Esophagus squamous epithelium (tissue), 5 donors: ENCODE measurements at places on chromosomes 1 and 21.

DNA sequence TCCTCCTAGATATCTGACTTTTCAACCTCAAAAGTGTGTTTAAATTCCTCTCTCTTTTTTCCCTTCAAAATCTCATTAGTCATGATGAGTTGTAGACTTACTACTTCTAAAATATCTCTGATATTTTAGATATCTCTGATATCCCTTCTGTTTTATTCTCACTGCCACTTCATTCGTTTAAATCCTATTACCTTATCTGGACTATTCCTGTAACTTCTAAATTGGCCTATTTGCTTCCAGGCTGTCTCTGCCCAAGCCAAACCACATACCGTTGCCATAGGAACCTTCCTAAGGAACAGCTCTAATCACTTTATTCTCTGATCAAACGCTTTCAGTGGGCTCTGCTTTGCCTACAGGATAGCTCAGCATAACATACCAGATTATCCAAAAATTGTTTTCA is 333.1 kb upstream of the CHRM3 start:
- H3K4me3 ChIP-seq = no peak overlapping the region
- DNase-seq = no peak
- H3K4me1 ChIP-seq = no peaks in the 10 kb centered on the region
- H3K27me3 ChIP-seq = no peaks in the 10 kb centered on the region

DNA sequence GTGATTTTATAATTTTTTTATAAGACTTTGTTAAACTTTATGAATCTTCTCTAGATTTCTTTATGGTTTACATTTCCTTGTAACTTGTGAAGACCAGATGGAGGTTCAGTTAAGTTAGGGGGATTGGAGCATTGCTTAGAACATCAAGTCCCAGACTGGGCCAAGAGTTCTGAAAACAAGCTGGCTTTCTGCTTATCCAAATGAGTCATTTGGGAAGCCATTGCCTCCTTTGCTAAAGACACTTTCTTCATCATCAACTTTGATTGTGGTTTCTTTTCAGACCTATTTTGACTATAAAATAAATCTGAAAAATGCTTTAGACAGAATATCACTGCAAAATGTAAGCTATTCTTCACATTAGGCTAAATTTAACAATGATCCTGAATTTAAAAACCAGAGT is 446.8 kb downstream of the USP25 start:
- H3K27me3 ChIP-seq = no peaks in the 10 kb centered on the region
- H3K36me3 ChIP-seq = no peaks in the 10 kb centered on the region
- H3K4me3 ChIP-seq = no peak overlapping the region
- H3K4me1 ChIP-seq = no peaks in the 10 kb centered on the region
- no peak overlapping the region for H3K27ac ChIP-seq
- no peak for DNase-seq

- peaks cover under 1% of the 10 kb centered on the region for H3K27me3 ChIP-seq
- peaks cover 7% of the 10 kb centered on the region for H3K36me3 ChIP-seq
- no peak overlapping the region for H3K4me3 ChIP-seq
These were observed 5.7 kb downstream of the BCAR3 start for GRCh38 chr1:93675931-93676330.

GRCh38 chr1:33296824-33297223 is 24.1 kb downstream of the A3GALT2 start:
- H3K27ac ChIP-seq = peak overlapping the region; percentile 72
- no peaks in the 10 kb centered on the region for H3K27me3 ChIP-seq
- H3K36me3 ChIP-seq = no peaks in the 10 kb centered on the region
- peaks cover 18% of the 10 kb centered on the region for H3K4me1 ChIP-seq
- H3K4me3 ChIP-seq = no peak overlapping the region

- no peaks in the 10 kb centered on the region for H3K36me3 ChIP-seq
- no peak for DNase-seq
- peak overlapping the region; percentile 88 for H3K27ac ChIP-seq
- no peak overlapping the region for H3K4me3 ChIP-seq
- peaks cover 62% of the 10 kb centered on the region for H3K27me3 ChIP-seq
- H3K4me1 ChIP-seq = peaks cover 25% of the 10 kb centered on the region
These were observed 32.5 kb upstream of the COL6A2 start for GRCh38 chr21:46065215-46065913.

GRCh38 chr1:45455162-45455561 is 35.8 kb downstream of the TESK2 start:
- no peaks in the 10 kb centered on the region for H3K27me3 ChIP-seq
- H3K36me3 ChIP-seq = no peaks in the 10 kb centered on the region
- H3K4me1 ChIP-seq = no peaks in the 10 kb centered on the region
- H3K27ac ChIP-seq = no peak overlapping the region

GRCh38 chr1:230120921-230121381 is 53.9 kb downstream of the GALNT2 start:
- no peak overlapping the region for H3K27ac ChIP-seq
- H3K4me3 ChIP-seq = no peak overlapping the region
- no peaks in the 10 kb centered on the region for H3K27me3 ChIP-seq
- H3K4me1 ChIP-seq = no peaks in the 10 kb centered on the region
- DNase-seq = no peak
- H3K36me3 ChIP-seq = peaks cover 18% of the 10 kb centered on the region

GRCh38 chr1:84502927-84503326 is 3.3 kb upstream of the SPATA1 start:
- H3K27me3 ChIP-seq = no peaks in the 10 kb centered on the region
- H3K4me3 ChIP-seq = no peak overlapping the region
- peaks cover 7% of the 10 kb centered on the region for H3K36me3 ChIP-seq
- no peak for DNase-seq

GRCh38 chr1:180934563-180934962 is 21.9 kb downstream of the KIAA1614 start:
- H3K36me3 ChIP-seq = no peaks in the 10 kb centered on the region
- no peak overlapping the region for H3K4me3 ChIP-seq
- no peaks in the 10 kb centered on the region for H3K27me3 ChIP-seq
- H3K4me1 ChIP-seq = no peaks in the 10 kb centered on the region
- H3K27ac ChIP-seq = no peak overlapping the region
- no peak for DNase-seq

GRCh38 chr1:41414296-41414695 is 53.1 kb downstream of the FOXO6 start:
- no peak for DNase-seq
- no peak overlapping the region for H3K4me3 ChIP-seq
- no peak overlapping the region for H3K27ac ChIP-seq
- H3K27me3 ChIP-seq = no peaks in the 10 kb centered on the region
- peaks cover 45% of the 10 kb centered on the region for H3K4me1 ChIP-seq
- no peaks in the 10 kb centered on the region for H3K36me3 ChIP-seq

DNA sequence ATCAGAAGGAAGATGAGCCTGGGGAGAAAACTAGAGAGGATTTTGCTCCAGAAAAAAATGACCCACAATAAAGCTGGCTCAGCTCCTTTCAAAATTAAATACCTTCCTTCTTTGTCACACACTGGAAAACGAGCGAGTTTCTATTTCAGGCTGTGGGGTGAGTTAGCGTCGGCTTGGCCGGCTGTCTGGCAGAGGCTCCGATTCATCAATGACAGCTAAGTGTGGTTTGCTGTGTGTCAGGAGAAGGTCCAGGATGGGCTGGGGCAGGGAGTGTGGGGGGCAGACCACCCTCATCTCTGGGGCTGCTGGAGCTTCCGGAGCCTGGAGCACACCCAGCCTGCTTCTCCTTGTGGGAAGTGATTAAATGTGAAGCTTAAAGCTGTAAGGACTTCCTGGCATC is 120.2 kb downstream of the ETS2 start:
- H3K27ac ChIP-seq = peak overlapping the region; percentile 62
- no peak for DNase-seq
- H3K36me3 ChIP-seq = no peaks in the 10 kb centered on the region
- no peaks in the 10 kb centered on the region for H3K27me3 ChIP-seq

- H3K4me3 ChIP-seq = no peak overlapping the region
- H3K27ac ChIP-seq = no peak overlapping the region
- H3K4me1 ChIP-seq = no peaks in the 10 kb centered on the region
- no peak for DNase-seq
- H3K27me3 ChIP-seq = no peaks in the 10 kb centered on the region
- no peaks in the 10 kb centered on the region for H3K36me3 ChIP-seq
These were observed 52.4 kb downstream of the TMEM53 start for GRCh38 chr1:44621841-44622286.

DNA sequence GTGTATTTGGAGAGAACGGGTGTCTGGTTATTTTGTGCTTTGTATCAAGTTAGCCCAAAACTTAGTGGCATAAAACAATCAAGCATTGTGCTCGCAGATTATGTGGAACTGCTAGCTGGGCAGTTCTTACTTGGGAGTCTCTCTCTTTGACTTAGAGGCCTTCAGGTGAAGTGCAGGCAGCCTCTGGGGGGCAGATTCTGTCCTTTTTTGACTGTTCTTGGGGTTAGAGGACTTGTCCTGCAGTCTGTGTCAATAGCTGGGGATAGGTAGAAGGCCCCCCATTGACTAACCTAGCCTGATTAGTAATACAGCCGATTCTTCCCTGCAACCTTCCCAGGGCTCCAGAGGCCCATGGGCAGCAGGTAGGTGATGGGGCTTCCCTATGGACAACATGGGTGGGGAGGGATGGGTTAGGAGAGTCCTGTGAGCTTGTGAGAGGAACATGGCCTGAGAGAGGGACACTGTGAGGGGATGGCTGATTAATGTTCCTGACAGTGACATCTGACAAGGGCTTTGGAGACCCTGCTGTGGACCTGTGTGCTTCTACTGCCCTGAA is 37.2 kb upstream of the ACOT11 start:
- DNase-seq = no peak
- no peaks in the 10 kb centered on the region for H3K27me3 ChIP-seq
- H3K4me3 ChIP-seq = no peak overlapping the region
- H3K27ac ChIP-seq = no peak overlapping the region
- no peaks in the 10 kb centered on the region for H3K36me3 ChIP-seq
- H3K4me1 ChIP-seq = no peaks in the 10 kb centered on the region
